ENCODE measurements at places on chromosomes 4 and X. TPM values are rescaled to one million over a fixed set of nuclear protein-coding genes. Genes with fewer than 3 reads are reported as not detected.

DNA sequence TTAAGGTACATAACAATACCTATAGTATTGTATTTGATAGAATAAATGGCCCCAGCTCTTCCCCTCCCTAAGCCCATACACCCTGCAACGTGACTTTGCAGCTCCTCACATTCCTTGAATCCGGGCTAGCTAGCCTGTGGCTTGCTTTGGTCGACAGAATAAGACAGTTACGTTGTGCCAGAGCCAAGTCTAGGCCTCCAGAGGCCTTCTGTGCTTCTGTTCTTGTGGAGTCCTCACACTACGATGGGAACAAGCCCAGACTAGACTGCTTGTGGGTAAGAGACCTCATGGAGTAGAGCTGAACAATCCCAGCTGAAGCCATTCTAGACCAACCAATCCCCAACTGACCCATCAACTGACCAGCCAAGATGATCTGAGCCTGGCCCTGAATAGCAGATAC, 102.4 kb upstream of the PLAC1 start:
- no peaks in the 10 kb centered on the region for H3K27me3 ChIP-seq
- H3K27ac ChIP-seq: no peak overlapping the region
- H3K36me3 ChIP-seq: no peaks in the 10 kb centered on the region
- no peaks in the 10 kb centered on the region for H3K4me1 ChIP-seq

DNA sequence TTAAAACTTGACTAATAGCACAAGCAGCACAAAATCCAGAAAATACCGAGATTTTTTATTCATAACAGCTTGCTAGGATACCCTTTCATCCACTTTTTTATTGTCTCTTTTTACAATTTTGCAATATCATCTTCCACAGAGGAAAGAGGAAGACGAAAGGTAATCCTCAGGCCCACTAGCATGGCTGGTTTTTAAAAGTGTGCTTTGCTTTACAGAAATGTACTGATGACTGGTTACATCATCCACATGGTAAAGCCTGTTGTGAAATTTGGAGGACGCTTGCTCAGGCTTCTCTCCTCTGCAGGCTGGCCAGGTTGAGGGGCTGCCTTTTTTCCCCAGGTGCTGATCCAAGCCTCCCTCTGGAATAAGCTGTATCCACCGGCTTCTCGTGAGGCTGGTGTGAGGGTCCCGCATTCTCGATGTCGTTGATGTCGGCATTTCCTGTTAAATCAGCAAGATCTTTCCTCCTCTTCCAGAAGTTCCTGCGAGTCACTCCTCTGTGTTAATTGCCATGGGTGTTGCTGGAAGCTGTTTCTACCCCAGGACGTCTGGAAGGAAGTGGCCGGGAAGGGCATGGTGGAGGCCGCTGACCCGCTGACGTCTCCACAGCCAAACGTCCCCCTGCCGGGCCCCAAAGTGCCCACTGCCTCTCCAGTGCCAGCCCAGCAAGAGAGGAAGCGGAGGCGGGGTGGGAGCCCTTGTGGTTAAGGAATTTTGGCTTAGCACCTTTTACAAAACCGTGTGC, 5.8 kb upstream of the DGKQ start:
- H3K4me1 ChIP-seq: no peaks in the 10 kb centered on the region
- no peaks in the 10 kb centered on the region for H3K27me3 ChIP-seq
- no peak overlapping the region for H3K4me3 ChIP-seq
- no peaks in the 10 kb centered on the region for H3K36me3 ChIP-seq
- H3K27ac ChIP-seq: no peak overlapping the region

DNA sequence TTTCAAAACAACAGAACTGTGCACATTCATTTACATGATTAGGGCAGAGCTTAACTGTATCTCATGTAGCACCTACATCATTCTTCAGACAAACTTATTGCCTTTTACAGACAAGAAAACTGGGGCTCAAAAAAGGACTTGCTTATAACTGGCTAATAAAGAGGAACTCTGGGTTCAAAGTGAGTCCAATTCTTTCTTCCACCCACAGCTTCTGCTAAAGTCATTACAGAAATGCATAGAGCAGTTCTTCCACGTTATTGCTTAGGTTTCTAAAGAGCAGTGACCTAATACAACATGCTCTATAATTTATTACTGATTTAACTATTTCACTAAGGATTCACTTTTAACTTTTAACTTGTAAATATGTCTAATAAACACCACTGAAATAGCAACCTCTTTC, 60.6 kb downstream of the ELOVL6 start:
- H3K4me3 ChIP-seq: no peak overlapping the region
- H3K4me1 ChIP-seq: no peaks in the 10 kb centered on the region
- no peaks in the 10 kb centered on the region for H3K36me3 ChIP-seq
- no peak overlapping the region for H3K27ac ChIP-seq
- DNase-seq: no peak

Gene SAGE1
- not detected for total RNA-seq

DNA sequence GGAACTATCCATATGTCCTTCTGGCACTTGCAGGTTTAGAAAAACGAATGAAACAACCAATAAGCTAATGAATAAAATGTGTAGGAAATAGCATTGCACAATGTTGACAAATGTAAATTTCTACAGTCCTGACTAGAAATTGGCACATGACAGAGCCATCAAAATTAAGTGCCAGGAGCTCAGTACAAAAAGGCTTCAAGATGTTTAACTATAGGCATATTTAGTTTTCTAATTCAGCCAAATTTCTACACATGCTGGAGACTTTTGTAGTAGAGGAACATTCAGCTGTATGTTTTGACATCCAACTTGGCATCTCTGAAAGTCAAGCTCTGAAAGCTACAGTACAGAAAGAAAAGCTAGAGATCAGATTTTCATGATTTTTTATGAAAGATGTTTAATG, 1999.4 kb upstream of the AGA start:
- no peak overlapping the region for H3K4me3 ChIP-seq
- DNase-seq: no peak
- no peak overlapping the region for H3K27ac ChIP-seq
- no peaks in the 10 kb centered on the region for H3K4me1 ChIP-seq
- H3K36me3 ChIP-seq: no peaks in the 10 kb centered on the region
- no peaks in the 10 kb centered on the region for H3K27me3 ChIP-seq

Gene ANXA3
- 43.3 TPM for total RNA-seq

- no peaks in the 10 kb centered on the region for H3K27me3 ChIP-seq
- DNase-seq: no peak
- no peaks in the 10 kb centered on the region for H3K4me1 ChIP-seq
- no peak overlapping the region for H3K27ac ChIP-seq
- no peak overlapping the region for H3K4me3 ChIP-seq
Observed at GRCh38 chrX:154738011-154738738, 12.7 kb downstream of the GAB3 start.

Gene TEX13C
- 2.2 TPM for total RNA-seq
